ENCODE measurements at places on chromosomes 3 and 15. TPM values are rescaled to one million over a fixed set of nuclear protein-coding genes. Genes with fewer than 3 reads are reported as not detected.

DNA sequence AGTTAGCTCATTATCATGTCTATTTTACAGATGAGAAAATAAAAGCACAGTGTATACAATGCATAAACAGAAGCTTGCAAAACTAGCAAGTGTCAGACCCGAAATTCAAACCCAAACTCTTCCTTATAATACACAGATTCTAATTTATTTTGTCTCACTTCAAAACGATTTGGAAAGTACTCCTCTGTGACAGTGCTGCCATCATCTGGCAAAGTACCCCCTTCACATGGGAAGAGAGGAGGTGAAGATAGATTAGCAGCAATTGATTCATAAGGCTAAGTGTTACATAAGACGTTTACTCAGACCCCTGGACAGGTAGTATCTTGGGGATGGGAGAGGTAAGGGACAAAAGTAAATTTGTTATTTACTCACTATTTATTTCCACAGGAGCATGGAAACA is 744.0 kb upstream of the SGO1 start:
- DNase-seq, result peak; percentile 9

- DNase-seq, result no peak
Measured at GRCh38 chr15:60551147-60551780, 72.3 kb upstream of the ICE2 start.

DNA sequence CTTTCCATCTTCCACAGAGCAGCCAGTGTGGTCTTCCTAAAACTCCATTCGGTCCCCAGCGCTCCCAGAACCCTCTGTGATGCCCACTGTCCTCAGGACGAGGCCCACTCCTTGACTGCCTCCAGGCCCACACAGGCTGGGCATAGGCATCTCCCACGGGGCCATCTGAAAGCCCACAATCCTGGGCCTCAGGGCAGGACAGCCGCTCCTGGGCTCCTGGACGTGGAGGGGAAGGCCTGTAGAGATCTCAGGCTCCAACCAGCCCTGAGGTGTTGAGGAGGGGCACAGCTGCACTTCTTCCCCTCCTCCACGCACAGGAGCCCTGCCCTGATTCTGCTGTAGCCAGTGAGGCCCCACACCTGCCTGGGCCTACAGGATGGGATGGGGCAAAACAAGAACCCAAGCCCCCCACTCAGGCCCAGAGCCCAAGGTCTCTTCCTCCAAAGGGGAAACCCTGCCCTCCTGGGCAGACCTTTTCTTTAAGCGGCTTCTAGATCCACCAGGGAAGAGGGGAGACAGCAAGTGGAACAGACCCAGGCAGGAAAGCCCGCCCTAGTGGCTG is 25.9 kb downstream of the SHISA5 start:
- no peak for DNase-seq

DNA sequence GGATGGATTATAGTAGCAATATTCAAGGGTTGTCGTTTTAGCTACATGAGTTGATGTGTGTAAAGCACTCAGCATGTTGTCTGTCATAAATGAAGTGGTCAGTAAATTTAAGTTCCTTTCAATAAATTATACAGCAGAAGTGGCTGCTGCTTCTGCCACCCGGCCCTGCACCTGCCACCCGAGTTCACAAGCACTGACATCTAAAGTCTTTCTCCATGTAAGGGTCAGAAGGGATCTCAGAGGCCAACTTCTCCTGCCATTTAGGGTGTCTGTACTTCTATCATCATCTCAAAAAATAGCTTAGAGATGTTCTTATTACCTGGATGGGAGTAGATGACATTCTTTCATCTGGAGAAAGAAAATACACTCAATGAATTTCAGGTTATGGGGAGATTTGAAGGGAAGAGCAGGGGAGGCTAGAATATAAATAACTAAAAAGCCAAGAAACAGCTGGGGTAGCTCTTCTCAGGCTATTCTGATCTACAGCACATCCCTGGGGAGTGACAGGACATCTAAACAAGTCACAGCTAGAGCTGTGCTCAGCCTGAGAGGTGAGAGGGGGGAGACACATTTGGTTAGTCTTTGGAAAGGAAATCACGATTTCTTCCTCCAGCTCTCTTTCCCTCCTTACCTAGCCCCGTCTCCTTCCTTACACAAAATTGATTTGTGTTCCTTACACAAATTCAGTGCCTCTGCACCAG is 8.0 kb downstream of the GCSAM start:
- no peak for DNase-seq

GRCh38 chr3:47082519-47082918 is 81.4 kb downstream of the SETD2 start:
- peak; percentile 78 for DNase-seq

DNA sequence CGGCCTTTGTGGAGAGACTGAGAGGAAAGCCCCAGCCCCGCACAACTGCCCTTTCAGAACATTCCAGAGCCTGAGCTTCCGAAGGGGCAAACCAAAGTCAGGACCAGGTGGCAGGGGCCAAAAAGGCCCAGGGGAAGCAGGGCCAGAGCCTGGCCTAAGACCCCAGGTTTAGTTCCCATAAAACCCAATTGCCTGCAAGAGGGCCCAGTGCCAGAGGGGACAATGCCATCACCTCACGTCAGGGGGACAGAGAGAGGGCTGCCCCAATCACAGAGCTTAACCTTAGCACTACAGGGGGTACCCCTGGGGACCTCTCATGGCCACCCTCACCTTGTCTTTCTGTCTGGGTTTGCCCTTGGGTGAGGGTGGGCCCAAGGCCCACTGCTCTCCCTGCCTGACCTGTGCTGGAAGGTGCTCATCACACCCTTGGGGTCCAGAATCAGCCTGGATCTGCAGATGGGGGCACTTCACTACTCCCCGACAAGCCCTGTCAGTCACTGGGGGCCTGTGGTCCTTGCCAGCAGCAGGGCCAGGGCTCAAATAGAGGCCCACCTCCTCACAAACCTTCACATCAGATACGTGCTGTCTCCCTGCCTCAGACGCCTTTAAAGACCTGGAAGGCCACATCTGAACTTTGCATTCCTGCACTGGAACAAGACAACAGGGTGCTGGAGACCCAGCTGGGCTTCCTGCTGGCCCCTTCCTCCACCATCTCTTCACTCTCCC is 3.8 kb downstream of the CALML4 start:
- DNase-seq, result no peak

DNA sequence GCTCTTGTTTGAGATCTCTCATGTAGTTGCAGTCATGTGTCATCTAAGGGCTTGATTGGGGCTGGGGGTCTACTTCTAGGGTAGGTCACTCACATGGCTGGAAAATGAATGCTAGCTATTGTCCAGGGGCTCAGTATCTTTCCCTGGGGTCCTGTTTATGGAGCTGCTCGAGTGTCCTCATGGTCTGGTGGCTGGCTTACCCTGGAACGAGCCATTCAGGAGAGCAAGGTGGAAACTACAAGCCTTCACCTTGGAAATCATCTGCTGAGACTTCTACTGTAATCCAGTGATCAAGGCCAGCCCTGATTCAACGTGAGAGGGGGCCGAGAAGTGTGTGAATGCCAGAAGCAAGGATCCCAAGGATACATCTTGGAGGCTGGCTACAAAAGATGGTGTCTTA is 16.2 kb upstream of the RHCG start:
- DNase-seq, result no peak

DNA sequence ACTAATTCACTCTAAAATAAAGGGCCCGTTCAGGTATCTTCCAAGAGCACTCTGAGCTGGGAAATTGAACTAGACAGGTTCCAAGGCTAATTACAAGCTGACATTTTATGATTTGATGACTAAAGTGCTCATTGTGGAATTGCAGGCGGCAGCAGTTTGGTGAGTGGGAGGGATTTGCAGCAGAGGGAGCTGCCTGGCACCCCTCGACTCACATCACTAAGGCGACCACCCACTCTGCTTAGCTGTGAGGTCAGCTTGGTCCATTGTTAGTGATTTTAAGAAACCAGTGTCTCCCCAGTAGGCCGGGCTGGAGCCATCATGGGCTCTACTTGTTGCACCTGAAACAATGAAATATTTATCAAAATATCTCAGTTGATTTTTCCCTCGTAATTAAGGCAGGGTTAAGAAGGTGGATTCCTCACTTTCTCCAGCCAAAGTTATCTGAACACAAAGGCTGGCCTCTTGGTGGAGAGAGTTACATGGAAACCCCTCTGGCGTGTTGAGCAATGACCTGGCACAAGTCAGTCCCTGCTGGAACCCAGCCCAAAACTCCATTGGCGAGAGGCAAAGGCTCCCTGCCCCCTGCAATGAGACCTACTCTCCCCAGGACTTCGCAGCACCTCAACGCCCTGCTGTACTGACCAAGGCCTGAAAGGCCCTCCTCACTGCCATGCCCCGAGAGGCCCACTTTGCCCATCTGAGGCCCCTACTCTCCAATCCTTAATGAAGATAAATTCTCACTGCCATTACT is 65.0 kb upstream of the ATP2B2 start:
- DNase-seq, result no peak

DNA sequence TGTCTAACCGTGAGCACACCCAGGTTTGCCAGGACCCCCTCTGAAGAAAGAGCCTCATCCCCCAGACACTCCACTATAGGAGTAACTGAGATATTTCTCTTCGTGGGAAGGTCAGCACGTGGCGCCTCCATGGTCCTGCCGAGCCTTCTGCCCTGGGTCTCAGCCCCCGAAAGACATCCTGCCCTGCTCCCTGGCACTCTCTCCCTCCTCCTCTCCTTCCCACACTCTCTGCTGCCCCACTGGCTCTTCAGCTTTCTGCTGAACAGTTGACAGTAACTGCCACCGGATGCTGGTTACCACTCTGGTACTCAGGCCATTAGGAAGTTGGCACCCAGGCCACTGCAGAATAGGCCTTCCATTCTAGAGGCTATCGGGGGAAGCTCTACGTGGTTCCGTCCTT is 185.2 kb downstream of the UACA start:
- DNase-seq, result no peak

DNA sequence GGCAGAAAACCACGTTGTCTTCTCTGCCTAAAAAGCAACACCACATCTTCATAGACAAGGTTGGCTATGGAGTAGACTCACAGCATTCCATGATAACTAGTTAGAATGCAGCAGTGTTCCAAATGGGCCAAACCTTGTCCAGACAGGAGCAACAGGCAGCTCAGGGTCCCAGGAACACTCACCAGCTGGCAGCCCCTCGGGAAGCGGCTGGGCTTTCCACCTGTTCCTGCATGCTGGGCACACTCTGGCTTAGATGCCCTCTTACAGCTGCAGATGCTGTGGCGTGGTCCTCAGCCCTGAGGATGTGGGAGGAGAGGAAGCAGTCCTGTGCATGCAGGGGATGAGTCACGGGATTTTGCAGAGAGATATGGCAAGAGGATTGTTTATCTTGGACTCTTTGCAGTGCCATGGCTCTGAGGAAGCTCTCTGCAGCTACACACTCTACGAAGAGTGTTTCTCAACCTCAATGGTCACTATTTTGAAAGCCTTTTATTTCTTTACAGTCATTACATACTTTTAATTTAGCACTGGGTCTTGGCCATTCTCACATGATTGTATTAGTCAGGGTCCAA is 11.3 kb downstream of the NRROS start:
- peak; percentile 95 for DNase-seq

- DNase-seq, result no peak
Measured at GRCh38 chr3:141763088-141763750, at the start of gene GRK7. GRK7 (plus strand) TSS chr3:141763408; CDS start chr3:141778285, 14,877 bp downstream.

GRCh38 chr3:69560818-69561217 is 174.9 kb upstream of the FRMD4B start:
- no peak for DNase-seq

GRCh38 chr15:82845686-82846085 is 36.3 kb downstream of the WHAMM start:
- DNase-seq, result no peak

DNA sequence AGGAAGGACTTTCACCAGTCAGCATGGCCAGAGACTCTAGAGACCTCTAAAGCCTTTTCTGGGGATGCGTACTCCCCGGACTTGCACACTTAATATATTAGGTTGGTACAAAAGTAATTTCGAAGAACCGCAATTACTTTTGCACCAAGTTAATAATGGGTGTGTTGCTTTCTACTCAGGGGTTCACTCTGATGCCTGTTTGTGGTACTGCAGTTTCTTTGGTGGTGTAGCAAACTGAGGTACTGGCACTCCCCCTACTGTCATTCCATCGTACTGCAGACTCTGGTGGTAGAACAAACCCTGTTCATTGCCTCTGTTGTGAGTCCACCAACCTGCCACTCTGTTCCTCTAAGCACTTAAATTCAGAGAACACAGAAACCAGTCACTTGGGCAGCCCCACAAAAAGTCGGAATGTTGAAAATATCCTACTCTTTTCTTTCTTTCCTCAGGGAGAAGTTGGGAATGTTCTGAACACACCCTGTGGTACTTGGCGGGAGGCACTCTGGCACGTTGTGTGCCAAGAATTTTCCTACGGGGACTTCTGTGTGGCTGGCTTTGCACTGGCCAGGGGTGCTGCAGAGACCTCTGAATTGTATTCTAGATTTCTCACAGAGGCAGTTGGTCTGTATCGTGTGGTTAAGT is 46.3 kb downstream of the GABRG3 start:
- peak; percentile 16 for DNase-seq

DNA sequence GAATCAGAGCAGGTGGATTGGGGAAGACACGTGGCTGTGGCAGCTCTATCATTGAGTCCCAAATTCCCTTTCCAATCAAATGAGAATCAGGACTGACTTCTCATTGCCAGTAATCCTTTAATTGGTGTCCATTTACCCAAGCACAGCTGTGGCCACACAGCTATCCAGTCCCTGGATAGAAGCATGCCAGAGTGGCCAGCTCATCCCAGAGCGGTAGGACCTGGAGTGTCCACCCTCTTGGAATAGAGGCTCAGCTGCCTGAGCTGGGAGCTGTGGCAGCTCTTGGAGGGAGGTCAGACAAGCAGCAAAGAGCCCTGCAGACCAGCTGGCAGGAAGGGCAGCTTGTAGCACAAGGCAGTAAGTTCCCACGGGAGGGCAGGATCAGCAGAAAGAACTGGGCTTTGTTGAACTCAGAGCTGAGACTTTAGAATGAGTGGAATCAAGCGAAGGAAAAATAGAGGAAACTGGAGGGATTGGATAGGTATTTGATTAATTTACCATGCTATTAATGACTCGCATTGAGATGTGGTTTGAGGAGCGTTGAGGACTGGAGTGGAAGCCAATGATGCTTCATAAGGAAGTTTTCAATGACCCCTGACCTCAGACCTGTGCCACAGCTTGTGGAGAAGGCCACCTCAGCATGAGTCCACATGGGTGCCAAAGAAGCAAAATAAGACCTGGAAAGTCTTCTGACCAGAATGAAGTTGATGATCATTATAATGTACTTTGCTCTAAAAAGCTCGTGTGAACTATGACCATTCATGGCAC is 6.9 kb upstream of the ALPK3 start:
- no peak for DNase-seq

GRCh38 chr15:45126535-45127158 is 3.0 kb downstream of the DUOXA1 start:
- DNase-seq, result peak; percentile 28

- no peak for DNase-seq
Measured at GRCh38 chr3:182482705-182483104, 310.6 kb upstream of the ATP11B start.

- DNase-seq, result peak; percentile 40
Measured at GRCh38 chr3:57434041-57434440, 110.1 kb downstream of the DNAH12 start.

The GOLGA6L10 gene
- 2.9 TPM for total RNA-seq

The AGBL1 gene
- total RNA-seq, result not detected

The GPR62 gene
- under 0.01 TPM for total RNA-seq

The CCRL2 gene
- 0.64 TPM for total RNA-seq

The GABRB3 gene
- total RNA-seq, result 2.2 TPM

The FRMD4B gene
- total RNA-seq, result under 0.01 TPM

The ENTPD3 gene
- total RNA-seq, result not detected

The PPM1L gene
- 0.97 TPM for total RNA-seq

The UBAP1L gene
- total RNA-seq, result 2.3 TPM

The BSN gene
- under 0.01 TPM for total RNA-seq

The PLA2G4B gene
- total RNA-seq, result 1.3 TPM

The ARHGAP31 gene
- total RNA-seq, result 15.1 TPM

The EHD4 gene
- 18.0 TPM for total RNA-seq

The DPP8 gene
- 49.2 TPM for total RNA-seq

The ONECUT1 gene
- not detected for total RNA-seq

Data from fibroblast of villous mesenchyme (primary cell).